ENCODE measurements at places on chromosomes 5 and 9.

DNA sequence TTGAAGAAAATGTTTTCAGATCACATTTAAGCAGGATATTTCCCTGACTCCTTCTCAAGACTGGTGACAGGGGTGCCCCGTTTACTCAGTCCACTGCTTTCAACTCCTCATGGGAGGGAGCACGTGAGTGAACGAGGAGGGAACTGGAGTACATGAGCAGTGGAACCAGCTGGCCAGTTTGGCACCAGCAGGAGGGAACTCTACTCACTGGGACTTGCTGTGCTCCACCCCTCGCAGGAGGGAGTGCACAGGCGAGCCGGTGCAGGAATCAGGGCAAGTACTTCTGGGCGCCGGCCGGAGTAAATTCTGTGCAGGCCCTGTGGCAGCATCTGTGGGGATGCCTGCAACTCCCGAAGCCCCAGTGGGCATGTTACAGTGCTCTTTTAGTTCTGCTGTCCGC lies 1941.1 kb upstream of the C9orf72 start:
- DNase-seq, result no peak

- no peak for DNase-seq
These were observed 218.5 kb downstream of the PLK2 start for GRCh38 chr5:58241389-58241788.

- DNase-seq, result no peak
These were observed 119.6 kb downstream of the SEC61B start for GRCh38 chr9:99341686-99342085.

GRCh38 chr5:141101059-141101458 lies 786 bp downstream of the PCDHB3 start:
- no peak for DNase-seq

GRCh38 chr5:107551088-107551487 lies 119.6 kb downstream of the EFNA5 start:
- no peak for DNase-seq

DNA sequence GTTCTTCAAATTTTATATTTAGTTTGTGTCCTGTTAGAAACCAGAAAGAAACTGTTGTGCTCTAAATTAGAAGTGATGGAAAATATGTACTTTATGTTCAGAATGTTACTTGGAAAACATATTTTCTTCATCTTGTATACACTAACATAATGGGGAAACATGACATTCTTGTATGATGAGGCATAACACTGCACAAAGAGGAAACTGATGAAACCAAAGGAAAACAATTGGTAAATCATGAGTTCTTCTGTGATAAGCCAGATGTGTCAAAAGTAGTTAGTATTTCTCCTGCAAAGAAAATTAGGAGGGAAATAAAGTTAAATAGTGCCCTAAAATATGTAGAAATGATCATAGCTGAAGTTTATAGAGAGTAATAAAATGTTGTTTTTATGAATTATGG lies 111.1 kb upstream of the FBN2 start:
- no peak for DNase-seq

- DNase-seq, result no peak
These were observed 210.0 kb downstream of the HINT1 start for GRCh38 chr5:130955041-130955440.

- no peak for DNase-seq
These were observed 3.8 kb downstream of the ZFAND5 start for GRCh38 chr9:72361217-72361616.

GRCh38 chr5:159854916-159855315 lies 61.4 kb upstream of the ADRA1B start:
- no peak for DNase-seq

GRCh38 chr5:180238631-180239030 lies 29.6 kb upstream of the RASGEF1C start:
- no peak for DNase-seq

All from activated CD4-positive, alpha-beta T cell treated with anti-CD3 and anti-CD28 coated beads, Interleukin-2, amount 10 ng/mL, durations not matched to agents 7 days and 5 days (primary cell).